ENCODE measurements at places on chromosomes 1 and 21. TPM values are rescaled to one million over a fixed set of nuclear protein-coding genes. Genes with fewer than 3 reads are reported as not detected.

DNA sequence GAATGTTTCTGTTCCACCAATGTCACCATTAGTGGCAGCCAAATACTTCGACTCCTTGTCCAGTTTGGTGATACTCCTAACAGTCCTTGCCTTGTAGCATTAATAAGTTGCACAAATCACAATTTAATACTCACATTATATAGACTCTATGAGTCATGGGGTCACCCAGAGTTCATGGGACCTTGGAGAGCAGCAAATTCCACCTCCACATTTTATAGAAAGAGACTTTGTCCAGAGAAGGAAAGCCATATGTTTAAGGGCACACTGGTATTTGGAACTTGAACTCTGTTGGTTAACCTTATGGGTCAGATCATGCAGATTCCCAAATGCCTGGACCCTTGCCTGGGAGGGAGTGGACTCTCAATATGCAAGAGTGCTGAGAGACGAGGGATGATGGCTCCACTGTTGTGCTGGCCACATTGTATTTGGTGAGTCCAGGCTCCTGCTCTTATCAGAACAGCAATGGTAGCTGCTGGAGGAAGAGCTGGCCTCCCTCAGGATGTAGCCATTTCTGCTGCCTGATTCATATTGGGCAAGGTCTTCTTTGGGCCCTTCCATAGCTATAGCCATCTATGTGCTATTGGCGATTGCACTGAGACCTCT, 30.6 kb downstream of the DNAJC6 start:
- no peak overlapping the region for H3K4me3 ChIP-seq
- no peaks in the 10 kb centered on the region for H3K27me3 ChIP-seq
- DNase-seq: peak; percentile 23
- H3K27ac ChIP-seq: no peak overlapping the region

- H3K4me1 ChIP-seq: no peaks in the 10 kb centered on the region
- no peaks in the 10 kb centered on the region for H3K27me3 ChIP-seq
- no peak overlapping the region for H3K4me3 ChIP-seq
- no peak for DNase-seq
- H3K27ac ChIP-seq: no peak overlapping the region
- no peaks in the 10 kb centered on the region for H3K36me3 ChIP-seq
Observed at GRCh38 chr1:90246069-90246468, 251.2 kb downstream of the ZNF326 start.

GRCh38 chr1:71944006-71944405, 338.3 kb downstream of the NEGR1 start:
- H3K27ac ChIP-seq: no peak overlapping the region
- no peak overlapping the region for H3K4me3 ChIP-seq
- no peaks in the 10 kb centered on the region for H3K4me1 ChIP-seq

DNA sequence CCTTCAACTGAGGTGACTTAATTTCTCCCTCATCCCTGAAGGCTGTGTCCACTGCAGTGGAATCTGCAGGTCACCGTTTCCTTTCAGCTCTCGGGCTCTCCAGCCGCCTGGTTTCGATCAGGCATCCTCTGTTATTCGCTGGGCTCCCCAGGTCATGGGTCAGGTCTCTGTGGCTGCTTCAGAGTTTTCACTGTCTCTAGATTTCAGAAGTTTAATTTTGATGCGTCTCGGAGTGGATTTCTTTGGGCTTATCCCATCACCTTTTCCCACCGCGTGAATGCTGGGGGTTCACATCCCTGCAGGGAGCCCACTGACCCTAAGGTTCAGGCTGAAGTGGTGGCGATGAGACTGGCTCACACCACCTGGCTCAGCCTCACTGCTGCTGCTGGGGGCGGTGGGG, 3.3 kb downstream of the ACTRT2 start:
- no peak for DNase-seq
- no peaks in the 10 kb centered on the region for H3K36me3 ChIP-seq
- peaks cover 5% of the 10 kb centered on the region for H3K4me1 ChIP-seq
- peaks cover 23% of the 10 kb centered on the region for H3K27me3 ChIP-seq

- no peak overlapping the region for H3K4me3 ChIP-seq
- peak; percentile 35 for DNase-seq
- no peaks in the 10 kb centered on the region for H3K4me1 ChIP-seq
- H3K36me3 ChIP-seq: no peaks in the 10 kb centered on the region
- no peaks in the 10 kb centered on the region for H3K27me3 ChIP-seq
Observed at GRCh38 chr1:90579212-90579802, 137.8 kb downstream of the BARHL2 start.

- H3K27me3 ChIP-seq: no peaks in the 10 kb centered on the region
- peaks cover 4% of the 10 kb centered on the region for H3K36me3 ChIP-seq
- no peaks in the 10 kb centered on the region for H3K4me1 ChIP-seq
- H3K27ac ChIP-seq: no peak overlapping the region
- no peak overlapping the region for H3K4me3 ChIP-seq
Observed at GRCh38 chr1:70277875-70278274, 56.7 kb downstream of the SRSF11 start.

DNA sequence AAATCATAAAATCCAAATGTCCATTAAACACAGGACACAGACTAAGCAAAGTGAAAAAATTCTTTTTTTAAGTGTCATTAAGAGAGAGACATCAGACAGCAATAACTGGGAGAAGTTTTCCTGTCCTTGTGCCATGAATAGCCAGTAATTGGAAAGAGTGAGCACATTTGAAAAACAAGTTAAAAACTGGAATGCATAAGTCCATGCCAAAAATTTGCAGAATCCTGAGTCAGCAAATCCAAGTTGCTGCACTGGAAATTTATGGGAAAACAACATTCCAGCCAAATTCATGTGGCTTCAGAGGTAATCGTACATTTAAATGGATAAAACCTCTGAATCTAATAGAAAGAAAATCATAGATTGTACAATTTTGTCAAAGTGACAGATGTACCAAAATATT, 291.4 kb downstream of the LRRC40 start:
- DNase-seq: peak; percentile 67
- H3K27ac ChIP-seq: no peak overlapping the region
- no peak overlapping the region for H3K4me3 ChIP-seq
- no peaks in the 10 kb centered on the region for H3K27me3 ChIP-seq

- no peaks in the 10 kb centered on the region for H3K27me3 ChIP-seq
- no peak overlapping the region for H3K27ac ChIP-seq
- H3K4me3 ChIP-seq: no peak overlapping the region
- no peaks in the 10 kb centered on the region for H3K4me1 ChIP-seq
Observed at GRCh38 chr1:76141929-76142328, 67.4 kb downstream of the ST6GALNAC3 start.

DNA sequence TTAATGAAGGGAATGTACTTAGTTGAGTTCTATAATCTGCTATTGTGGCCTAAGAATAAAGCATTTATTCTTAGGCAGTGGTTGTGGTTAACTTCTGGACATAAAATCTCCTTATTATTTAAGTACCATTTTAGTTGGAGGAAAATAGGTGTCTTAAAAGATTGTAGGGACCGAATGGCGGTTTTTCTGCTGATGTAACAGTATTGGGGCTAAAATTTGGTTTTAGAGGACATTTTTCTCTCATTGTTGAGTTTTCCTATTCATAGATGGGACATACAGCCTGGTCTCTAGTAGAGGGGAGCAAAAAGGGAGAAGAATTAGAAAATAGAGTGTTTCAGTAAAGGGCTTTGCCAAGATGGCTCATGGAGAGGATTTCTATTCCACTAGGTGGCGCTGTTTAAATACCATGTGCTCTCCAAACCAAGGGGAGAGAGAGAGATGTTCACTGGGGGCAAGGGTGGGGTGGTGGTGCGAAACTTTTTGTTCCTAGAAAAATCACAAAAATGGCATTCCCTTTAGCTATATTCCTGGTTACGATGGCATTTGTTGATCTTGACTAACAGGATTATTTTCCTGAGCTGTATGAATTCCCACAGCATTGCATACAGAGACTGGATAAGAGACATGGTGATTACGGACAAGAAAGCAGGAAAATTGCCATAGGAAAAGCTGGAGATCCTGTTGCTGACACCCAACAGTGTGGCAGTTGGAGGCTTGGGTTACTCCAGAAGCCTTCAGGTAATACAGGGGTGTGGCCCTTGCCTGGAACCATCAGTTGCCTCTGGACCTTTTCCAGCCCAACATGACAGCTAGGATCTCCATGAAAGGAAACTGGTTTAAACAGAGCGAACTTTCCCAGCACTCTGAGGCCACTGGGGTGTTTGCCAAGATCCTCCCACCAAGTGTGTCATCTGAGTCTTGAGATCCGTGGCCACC, 18.2 kb upstream of the FCGR2A start:
- H3K27ac ChIP-seq: peak overlapping the region; percentile 11
- H3K4me1 ChIP-seq: no peaks in the 10 kb centered on the region
- peaks cover 17% of the 10 kb centered on the region for H3K27me3 ChIP-seq
- peak; percentile 67 for DNase-seq
- no peaks in the 10 kb centered on the region for H3K36me3 ChIP-seq
- H3K4me3 ChIP-seq: no peak overlapping the region

DNA sequence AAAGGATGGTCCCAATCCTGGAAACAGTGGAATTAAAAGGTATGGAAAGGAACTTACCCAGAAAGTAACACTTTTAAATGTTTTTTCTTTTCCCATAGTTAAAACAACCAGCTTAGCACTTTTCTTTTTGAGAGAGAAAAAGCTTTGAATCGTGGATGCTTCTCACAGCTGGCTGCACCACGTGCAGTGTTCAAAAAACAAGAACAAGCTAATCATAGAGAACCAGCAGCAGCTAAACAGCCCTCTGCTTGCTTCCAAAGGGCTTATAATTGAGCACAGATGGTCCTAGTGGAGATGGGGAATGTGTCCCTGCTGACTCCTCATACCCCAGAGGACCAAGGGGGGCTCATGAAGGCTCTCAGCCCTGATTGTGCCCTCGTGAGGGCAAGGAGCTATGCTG, 26.4 kb downstream of the UTP25 start:
- H3K4me1 ChIP-seq: no peaks in the 10 kb centered on the region
- H3K36me3 ChIP-seq: peaks cover 12% of the 10 kb centered on the region
- no peak for DNase-seq

DNA sequence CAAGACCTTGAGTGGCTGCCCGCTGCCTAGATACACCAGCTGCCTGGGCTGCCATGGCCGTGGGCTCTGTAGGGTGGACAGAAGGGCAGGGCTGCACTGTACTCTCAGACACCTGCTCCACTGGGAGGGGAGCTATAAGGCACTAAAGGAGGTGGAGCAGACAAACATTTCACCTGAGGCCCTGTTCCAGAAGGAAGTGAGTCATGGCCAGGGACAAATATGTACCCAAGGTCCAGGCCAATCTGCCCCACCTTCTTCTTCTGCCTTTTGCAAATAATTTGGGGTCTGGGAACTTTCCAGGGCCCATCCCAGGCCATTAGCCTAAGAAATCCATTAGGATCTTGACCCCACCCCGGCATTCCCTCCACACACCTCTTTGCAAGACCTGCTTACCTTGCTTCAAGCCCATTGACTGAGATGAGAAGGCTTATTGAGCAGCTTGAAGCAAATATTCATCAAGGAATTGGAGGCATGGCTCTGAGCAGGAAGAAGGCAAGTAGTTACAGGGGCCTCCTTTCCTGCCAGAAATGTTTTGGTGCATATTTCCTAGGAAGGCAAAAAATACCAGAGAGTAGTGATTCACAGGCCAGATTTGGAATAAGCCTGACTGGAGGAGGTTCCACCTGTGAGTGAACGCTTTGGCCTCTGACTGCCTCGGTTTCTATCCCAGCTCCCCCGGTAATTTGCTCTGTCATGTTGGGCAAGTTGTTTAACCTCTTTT, at the start of gene CAPN8:
Gene CAPN8 (minus strand): TSS at position 110 of the 721 bp plus-strand sequence. CDS start 55 bp downstream, at position 55.
- H3K36me3 ChIP-seq: no peaks in the 10 kb centered on the region
- no peak for DNase-seq
- H3K27ac ChIP-seq: peak within 1 kb of the TSS; percentile 83

- H3K27me3 ChIP-seq: no peaks in the 10 kb centered on the region
- peaks cover 48% of the 10 kb centered on the region for H3K4me1 ChIP-seq
- peak overlapping the region; percentile 10 for H3K27ac ChIP-seq
- DNase-seq: peak; percentile 68
Observed at GRCh38 chr1:225812488-225813213, 2.7 kb downstream of the EPHX1 start.

- peaks cover 5% of the 10 kb centered on the region for H3K4me1 ChIP-seq
- H3K27ac ChIP-seq: no peak overlapping the region
- no peak for DNase-seq
Observed at GRCh38 chr1:38561725-38562124, 297.8 kb downstream of the RRAGC start.

DNA sequence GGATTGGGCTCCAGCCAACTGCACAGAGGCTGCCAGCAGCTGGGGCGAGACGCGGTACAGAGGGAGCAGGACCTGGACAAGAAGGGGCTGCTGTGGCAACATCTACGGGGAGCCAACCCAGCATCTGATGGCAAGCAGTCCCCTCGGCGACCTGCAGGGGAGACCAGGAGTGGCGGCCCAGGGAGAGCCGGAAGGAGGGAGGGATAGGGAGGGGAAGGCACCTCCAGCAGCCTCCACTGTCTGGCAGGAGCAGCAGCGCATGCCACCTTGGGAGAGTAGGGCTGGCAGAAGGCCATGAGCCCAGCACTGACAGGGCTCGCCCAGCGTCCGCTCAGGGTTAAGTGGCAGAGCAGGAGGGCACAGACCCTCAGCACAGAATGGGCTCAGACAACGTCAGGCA, 17.3 kb downstream of the CHD5 start:
- no peaks in the 10 kb centered on the region for H3K4me1 ChIP-seq
- no peak overlapping the region for H3K4me3 ChIP-seq
- peaks cover 5% of the 10 kb centered on the region for H3K27me3 ChIP-seq
- no peak overlapping the region for H3K27ac ChIP-seq
- DNase-seq: no peak

DNA sequence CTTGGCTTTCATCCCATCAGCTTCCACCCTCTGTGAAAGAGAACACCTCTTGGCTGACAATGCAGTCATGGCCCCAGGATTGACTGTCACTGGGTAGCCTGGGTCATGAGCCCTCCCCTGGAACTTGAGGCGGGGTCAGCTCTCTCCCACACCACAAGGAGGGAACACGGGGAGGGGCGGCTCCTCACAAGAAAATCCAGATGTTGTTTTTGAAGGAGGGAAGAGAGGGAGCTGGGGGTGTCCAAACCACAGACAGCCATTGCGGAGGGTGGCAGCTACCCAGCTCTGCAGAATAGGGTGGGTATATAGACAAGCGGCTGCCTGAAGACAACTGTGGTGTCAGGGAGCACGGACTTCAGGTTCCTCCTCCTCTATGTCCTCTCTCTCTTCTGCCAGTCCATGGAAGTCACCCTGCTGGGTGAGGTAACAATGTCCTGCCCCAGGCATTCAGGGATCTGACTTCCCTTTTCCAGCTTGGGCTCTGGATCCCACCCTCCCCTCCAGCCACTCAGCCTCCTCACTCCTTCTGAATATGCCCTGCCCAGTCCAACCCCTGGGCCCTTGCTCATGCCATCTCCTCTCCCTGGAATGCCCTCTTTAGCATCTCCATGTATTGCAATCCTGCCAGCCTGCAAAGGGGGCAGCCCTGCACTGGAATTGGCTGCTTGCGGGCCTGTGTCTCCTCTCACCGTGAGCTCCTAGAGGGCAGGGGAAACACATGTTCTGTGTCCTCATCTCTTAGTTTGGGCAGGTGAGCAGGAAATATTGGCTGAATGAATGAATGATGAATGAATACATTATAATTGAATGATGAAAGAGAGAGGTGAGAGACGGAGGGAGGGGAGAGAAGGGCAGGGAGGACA, 60.9 kb upstream of the RUNX3 start:
- H3K36me3 ChIP-seq: no peaks in the 10 kb centered on the region
- H3K4me3 ChIP-seq: no peak overlapping the region
- H3K27me3 ChIP-seq: no peaks in the 10 kb centered on the region
- no peak for DNase-seq

Gene CFAP57
- 12.3 TPM for total RNA-seq

Gene TGFB2
- 4.4 TPM for total RNA-seq

Gene ASTN1
- 3.6 TPM for total RNA-seq

Gene CELA2A
- not detected for total RNA-seq

Gene CASZ1
- total RNA-seq: 69.9 TPM

Gene KCNK1
- 12.1 TPM for total RNA-seq

Gene ATP1A2
- 7.9 TPM for total RNA-seq

Gene COL8A2
- total RNA-seq: 2.0 TPM

Gene NBPF6
- not detected for total RNA-seq

Gene GBP1
- total RNA-seq: 30.7 TPM

Gene SEC16B
- 1.3 TPM for total RNA-seq

Gene ESPN
- 20.8 TPM for total RNA-seq

Gene IL22RA1
- 1.0 TPM for total RNA-seq

Gene GJC2
- total RNA-seq: 6.7 TPM

Gene UFC1
- total RNA-seq: 101 TPM

Gene TXNIP
- 1,810 TPM for total RNA-seq
